ENCODE measurements at places on chromosomes 5 and 9. TPM values are rescaled to one million over a fixed set of nuclear protein-coding genes. Genes with fewer than 3 reads are reported as not detected.

DNA sequence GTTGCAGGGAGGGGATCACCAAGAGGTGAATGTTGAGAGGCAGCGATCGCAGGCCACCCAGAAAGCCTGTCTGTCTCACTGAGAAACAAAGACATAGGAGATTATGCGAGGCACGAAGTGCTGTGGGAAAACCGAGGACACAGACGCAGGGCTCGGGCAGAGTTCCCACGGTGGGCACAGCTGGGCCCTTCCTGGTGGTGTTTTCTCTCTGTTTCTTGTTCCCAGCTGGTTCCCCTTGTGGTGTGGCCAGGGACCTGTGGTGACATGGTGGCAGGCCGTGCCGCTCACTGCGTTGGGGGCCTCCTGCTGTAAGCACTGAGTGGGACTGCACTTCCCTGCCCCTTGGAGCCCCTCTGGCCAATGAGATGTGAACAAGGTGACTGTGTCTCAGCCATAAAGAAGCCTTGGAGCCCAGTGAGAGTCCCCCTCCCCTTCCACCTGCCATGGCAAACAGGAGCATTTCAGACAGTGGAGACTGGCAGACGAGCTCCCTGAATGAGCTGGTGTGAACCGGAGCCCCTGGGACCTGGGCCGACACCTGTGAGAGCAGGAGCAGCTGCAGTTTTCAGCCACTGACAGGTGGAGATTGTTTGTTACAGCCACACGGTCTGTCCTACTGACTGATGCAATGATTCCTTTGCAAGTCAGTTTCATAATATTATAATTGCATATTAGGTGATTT is 13.2 kb upstream of the IRX4 start:
- H3K4me1 ChIP-seq, result no peaks in the 10 kb centered on the region
- H3K27me3 ChIP-seq, result no peaks in the 10 kb centered on the region
- no peak for DNase-seq
- no peak overlapping the region for H3K27ac ChIP-seq
- H3K4me3 ChIP-seq, result no peak overlapping the region

GRCh38 chr9:2635922-2636321 is 14.3 kb downstream of the VLDLR start:
- DNase-seq, result no peak
- no peaks in the 10 kb centered on the region for H3K27me3 ChIP-seq
- H3K36me3 ChIP-seq, result peaks cover 54% of the 10 kb centered on the region
- H3K4me3 ChIP-seq, result no peak overlapping the region
- peaks cover 52% of the 10 kb centered on the region for H3K4me1 ChIP-seq

- DNase-seq, result no peak
- peaks cover 15% of the 10 kb centered on the region for H3K27me3 ChIP-seq
- no peak overlapping the region for H3K27ac ChIP-seq
- no peaks in the 10 kb centered on the region for H3K4me1 ChIP-seq
Measured at GRCh38 chr5:154534457-154535050, 56.5 kb upstream of the HAND1 start.

GRCh38 chr5:15383469-15383868 is 116.5 kb upstream of the FBXL7 start:
- no peaks in the 10 kb centered on the region for H3K27me3 ChIP-seq
- no peaks in the 10 kb centered on the region for H3K36me3 ChIP-seq
- H3K4me1 ChIP-seq, result no peaks in the 10 kb centered on the region
- no peak overlapping the region for H3K27ac ChIP-seq

DNA sequence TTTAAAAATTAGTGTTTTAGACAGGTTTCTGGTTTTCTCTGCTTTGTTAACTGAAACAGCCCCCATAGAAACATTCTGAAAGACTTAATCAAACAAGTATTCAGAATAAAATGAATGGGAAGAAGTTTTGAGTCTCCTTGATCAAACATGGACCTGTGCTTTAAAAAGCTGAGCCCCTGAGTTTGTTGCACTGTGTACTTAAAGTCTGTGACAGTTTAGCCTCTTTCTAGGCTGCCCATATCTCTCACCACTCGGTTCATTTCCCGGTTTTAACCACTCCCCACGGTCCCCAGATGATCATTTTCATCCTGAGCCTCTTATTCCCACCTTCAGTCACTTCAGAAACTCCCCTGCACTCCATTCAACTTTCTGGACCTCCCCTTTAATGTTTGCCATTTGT is 215.9 kb upstream of the DMRT1 start:
- H3K36me3 ChIP-seq, result no peaks in the 10 kb centered on the region
- peaks cover 53% of the 10 kb centered on the region for H3K4me1 ChIP-seq
- DNase-seq, result no peak
- no peaks in the 10 kb centered on the region for H3K27me3 ChIP-seq

DNA sequence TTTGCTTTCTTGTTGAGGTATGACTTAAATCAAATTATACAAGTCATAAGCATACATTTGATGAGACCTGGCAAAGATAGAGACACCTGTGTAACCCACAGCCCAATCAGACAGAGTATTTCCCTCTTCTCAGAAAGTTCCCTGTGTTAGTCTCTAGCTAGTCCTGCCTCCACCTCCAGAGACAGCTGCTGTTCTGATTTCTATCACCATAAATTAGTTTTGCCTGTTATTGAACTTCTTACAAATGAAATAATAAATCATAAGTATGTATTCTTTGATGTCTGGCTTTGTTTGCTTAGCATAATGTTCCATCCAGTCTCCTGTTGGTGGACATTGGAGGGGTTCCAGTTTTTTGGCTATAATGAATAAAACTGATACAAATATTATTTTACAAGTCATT is 194.5 kb downstream of the ICE1 start:
- no peak for DNase-seq
- H3K4me1 ChIP-seq, result no peaks in the 10 kb centered on the region
- H3K4me3 ChIP-seq, result no peak overlapping the region
- H3K27me3 ChIP-seq, result no peaks in the 10 kb centered on the region
- H3K36me3 ChIP-seq, result no peaks in the 10 kb centered on the region

DNA sequence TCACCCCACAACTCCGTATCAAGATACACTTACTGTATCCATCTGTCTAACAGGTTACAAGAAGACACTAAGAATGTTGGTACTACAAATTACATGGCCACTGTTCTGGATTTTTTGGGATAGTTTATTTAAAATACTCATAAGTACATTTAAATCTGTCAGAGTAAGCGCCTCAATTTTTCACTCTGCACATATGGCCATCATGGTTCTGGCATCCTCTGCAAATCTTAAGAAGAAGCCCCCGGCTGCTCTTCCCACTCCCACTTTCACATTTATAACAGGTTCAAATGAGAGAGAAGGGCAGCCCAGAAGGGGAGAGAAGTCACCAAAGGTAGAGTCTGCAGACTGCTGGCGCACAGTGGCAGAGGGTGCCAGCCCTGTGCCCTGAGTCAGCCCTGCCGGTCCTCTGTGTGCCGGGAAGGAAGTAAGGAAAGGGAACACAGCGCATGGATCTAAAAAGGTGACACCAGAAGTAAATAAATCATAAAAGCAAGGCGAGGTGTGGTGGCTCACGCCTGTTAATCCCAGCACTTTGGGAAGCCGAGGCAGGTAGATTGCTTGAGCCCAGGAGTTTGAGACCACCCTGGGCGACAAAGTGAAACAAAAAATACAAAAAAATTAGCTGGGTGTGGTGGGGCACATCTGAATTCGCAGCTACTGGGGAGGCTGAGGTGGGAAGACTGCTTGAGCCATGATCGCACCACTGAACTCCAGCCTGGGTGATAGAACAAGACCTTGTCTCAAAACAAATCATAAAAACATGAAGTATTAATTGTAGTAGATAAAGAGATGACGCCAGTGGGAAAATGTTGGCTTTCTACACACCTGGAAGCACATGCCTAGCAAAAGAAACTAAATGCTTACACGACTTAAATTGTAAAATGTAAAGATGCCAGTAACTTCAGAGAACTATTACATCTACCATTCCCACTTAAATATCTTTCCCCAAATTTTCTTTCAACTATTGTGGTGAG is 30.0 kb downstream of the RNF130 start:
- H3K4me3 ChIP-seq, result no peak overlapping the region
- no peaks in the 10 kb centered on the region for H3K27me3 ChIP-seq
- no peaks in the 10 kb centered on the region for H3K36me3 ChIP-seq

- H3K27ac ChIP-seq, result no peak overlapping the region
- no peaks in the 10 kb centered on the region for H3K27me3 ChIP-seq
- no peak overlapping the region for H3K4me3 ChIP-seq
- peaks cover 18% of the 10 kb centered on the region for H3K4me1 ChIP-seq
- H3K36me3 ChIP-seq, result peaks cover 16% of the 10 kb centered on the region
Measured at GRCh38 chr5:14277385-14278320, 134.5 kb downstream of the TRIO start.

GRCh38 chr5:180215783-180216630 is 7.0 kb upstream of the RASGEF1C start:
- no peak for DNase-seq
- peaks cover 3% of the 10 kb centered on the region for H3K27me3 ChIP-seq
- H3K4me3 ChIP-seq, result no peak overlapping the region

GRCh38 chr9:34272101-34272541 is 56.9 kb downstream of the KIF24 start:
- no peak overlapping the region for H3K4me3 ChIP-seq
- H3K36me3 ChIP-seq, result no peaks in the 10 kb centered on the region
- no peak overlapping the region for H3K27ac ChIP-seq
- H3K4me1 ChIP-seq, result peaks cover 4% of the 10 kb centered on the region
- no peaks in the 10 kb centered on the region for H3K27me3 ChIP-seq

- no peaks in the 10 kb centered on the region for H3K27me3 ChIP-seq
- peaks cover 55% of the 10 kb centered on the region for H3K36me3 ChIP-seq
- no peak overlapping the region for H3K4me3 ChIP-seq
- peak overlapping the region; percentile 11 for H3K27ac ChIP-seq
- peaks cover 15% of the 10 kb centered on the region for H3K4me1 ChIP-seq
Measured at GRCh38 chr9:35552837-35553236, 52.2 kb upstream of the TESK1 start.

DNA sequence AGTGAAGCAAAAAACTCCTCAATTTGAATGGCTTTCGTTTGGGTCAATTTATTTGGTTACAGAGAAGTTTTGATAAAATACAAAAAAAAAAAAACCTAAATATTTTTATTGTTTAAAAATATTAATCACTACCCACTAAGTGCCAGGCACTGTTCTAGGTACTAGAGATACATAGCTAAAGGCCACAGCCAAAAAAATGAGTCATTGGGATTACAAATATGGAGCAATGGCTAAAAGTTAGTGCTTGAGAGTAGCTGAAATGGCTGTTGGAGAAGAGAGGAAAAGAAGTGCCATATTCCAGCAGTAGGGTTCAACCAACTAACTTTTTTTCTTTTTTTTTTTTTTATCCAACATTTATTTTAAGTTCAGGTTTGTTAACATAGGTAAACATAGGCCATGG is 130.1 kb upstream of the PTGER4 start:
- H3K36me3 ChIP-seq, result no peaks in the 10 kb centered on the region
- DNase-seq, result no peak
- H3K4me3 ChIP-seq, result no peak overlapping the region
- H3K4me1 ChIP-seq, result no peaks in the 10 kb centered on the region
- no peak overlapping the region for H3K27ac ChIP-seq

- H3K4me1 ChIP-seq, result peaks cover 10% of the 10 kb centered on the region
- H3K4me3 ChIP-seq, result no peak overlapping the region
- no peaks in the 10 kb centered on the region for H3K27me3 ChIP-seq
- peaks cover 33% of the 10 kb centered on the region for H3K36me3 ChIP-seq
- no peak for DNase-seq
Measured at GRCh38 chr5:132344775-132345514, 24.6 kb upstream of the SLC22A5 start.

DNA sequence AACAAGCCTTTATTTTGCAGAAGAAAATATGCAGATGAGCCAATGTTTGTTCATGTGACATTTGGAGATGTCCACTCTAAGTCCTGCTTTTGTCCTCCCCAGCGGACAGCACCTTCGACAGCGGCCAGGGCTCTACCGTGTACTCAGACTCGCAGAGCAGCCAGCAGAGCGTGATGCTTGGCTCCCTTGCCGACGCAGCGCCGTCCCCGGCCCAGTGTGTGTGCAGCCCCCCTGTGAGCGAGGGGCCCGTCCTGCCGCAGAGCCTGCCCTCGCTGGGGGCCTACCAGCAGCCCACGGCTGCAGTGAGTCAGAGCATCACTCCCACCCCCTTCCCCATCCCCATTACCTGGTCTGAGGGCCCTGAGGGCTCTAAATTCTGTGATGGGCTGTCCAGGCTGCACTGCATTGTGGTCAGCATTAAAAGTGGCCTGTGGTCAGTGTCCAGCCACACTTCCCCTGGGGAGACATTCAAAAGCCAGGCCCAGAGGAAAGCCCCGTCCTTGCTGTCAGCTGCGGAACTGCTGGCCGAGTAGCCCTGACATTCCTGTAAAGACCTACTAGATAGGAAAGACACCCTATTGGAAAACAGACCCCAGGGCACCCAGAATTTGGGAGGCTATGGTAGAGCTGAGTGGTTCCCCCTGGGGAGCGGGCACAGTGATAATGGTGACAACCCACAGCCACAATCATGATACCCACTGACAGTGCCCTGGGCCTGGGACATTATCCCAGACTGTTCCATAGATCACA is 69.0 kb downstream of the WNK2 start:
- H3K27ac ChIP-seq, result no peak overlapping the region
- H3K27me3 ChIP-seq, result no peaks in the 10 kb centered on the region
- no peak overlapping the region for H3K4me3 ChIP-seq
- no peaks in the 10 kb centered on the region for H3K4me1 ChIP-seq

GRCh38 chr9:132002643-132003318 is 76.9 kb downstream of the MED27 start:
- H3K4me3 ChIP-seq, result no peak overlapping the region
- no peak for DNase-seq
- H3K4me1 ChIP-seq, result peaks cover 17% of the 10 kb centered on the region
- H3K27me3 ChIP-seq, result no peaks in the 10 kb centered on the region
- no peak overlapping the region for H3K27ac ChIP-seq

DNA sequence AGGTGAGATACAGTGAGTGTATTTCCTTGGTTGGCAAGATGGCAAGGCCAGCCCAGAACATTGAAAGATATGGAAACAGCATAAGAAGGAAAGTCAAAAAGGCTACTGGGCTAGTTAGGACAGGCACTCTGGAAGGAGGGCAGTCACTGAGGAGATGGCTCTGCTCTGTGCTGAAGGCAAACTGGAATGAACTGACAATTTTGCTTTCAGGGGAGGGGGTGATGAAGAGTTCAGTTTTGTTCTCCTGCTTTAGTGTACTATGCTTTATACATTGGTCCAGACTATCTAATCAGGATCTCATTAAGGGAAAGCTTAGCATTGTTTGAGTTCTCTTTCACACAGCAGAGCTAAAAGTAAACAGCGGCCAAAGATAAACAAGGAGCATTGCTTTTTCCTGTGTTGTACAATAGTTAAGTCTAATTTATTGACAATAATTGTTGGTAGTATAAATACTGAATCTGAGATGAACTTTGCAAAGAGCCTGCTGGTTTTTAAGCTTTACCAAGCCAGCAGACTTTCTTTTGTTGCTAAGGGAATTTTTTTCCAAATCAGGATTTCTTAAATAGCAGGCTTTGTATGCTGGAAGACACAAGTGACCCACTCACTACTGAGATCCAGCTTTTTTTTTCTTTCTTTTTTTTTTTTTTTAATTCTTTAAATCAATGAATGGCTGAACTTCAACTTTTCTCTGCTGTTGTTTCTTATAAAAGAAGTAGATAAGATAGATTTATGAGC is 355.5 kb downstream of the ARRDC3 start:
- no peaks in the 10 kb centered on the region for H3K27me3 ChIP-seq
- H3K4me1 ChIP-seq, result no peaks in the 10 kb centered on the region
- H3K27ac ChIP-seq, result no peak overlapping the region

The CDX1 gene
- not detected for total RNA-seq

The TAF11L5 gene
- not detected for total RNA-seq

The DNAJB5 gene
- 74.6 TPM for total RNA-seq

The MLANA gene
- total RNA-seq, result not detected

The WDR38 gene
- not detected for total RNA-seq

The PCDHGB5 gene
- total RNA-seq, result 8.2 TPM

The IL9 gene
- total RNA-seq, result not detected

The KIAA0825 gene
- 2.4 TPM for total RNA-seq

The GALNT12 gene
- total RNA-seq, result 1.0 TPM
